C1 segment of cervical spinal cord (tissue), 14 donors: ENCODE measurements at places on chromosomes 7 and 10.
A peak's percentile ranks its signal among the peaks of the same experiment; 100 is the strongest.

- no peak for DNase-seq
These were observed 81.6 kb downstream of the CDK14 start for GRCh38 chr7:90677486-90678404.

DNA sequence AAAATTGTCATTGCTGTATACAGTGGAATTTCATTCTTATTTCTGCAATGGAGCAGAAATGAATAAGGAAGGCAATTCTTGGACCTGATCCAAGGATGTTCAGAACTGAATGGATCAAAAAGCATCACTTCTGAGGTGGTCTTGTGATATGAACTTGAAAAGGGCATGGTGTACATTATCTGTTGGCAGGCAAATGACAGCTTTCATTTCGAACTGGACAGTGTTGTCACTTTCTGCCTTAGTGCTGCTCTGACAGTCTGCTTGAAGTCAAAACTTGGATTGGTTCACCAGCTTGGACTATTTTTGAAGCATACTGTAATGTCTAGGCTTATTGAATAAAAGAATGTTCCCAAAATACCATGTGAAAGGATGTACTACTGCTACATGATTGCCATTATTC, 52.0 kb downstream of the VCL start:
- no peak for DNase-seq

DNA sequence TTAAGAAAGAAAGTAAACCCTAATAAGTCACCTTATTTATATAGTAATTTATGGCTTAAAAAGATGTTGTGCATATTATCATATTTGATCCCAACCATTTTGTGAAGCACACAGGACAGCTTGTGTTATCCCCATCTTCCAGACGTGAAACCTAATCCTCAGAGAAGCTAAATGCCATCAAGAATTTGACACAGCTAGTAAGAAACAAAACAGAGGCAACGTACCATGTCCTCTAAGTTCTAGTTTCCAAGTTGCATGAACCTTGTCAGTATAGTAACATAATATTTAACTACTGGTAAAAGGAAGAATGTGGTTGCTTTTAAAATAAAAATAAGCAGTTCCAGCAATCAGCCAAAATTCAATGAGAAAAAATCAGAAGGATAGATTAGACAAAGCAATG, 41.5 kb downstream of the PTN start:
- no peak for DNase-seq

- no peak for DNase-seq
These were observed 59.1 kb upstream of the NKX6-2 start for GRCh38 chr10:132845041-132845551.

DNA sequence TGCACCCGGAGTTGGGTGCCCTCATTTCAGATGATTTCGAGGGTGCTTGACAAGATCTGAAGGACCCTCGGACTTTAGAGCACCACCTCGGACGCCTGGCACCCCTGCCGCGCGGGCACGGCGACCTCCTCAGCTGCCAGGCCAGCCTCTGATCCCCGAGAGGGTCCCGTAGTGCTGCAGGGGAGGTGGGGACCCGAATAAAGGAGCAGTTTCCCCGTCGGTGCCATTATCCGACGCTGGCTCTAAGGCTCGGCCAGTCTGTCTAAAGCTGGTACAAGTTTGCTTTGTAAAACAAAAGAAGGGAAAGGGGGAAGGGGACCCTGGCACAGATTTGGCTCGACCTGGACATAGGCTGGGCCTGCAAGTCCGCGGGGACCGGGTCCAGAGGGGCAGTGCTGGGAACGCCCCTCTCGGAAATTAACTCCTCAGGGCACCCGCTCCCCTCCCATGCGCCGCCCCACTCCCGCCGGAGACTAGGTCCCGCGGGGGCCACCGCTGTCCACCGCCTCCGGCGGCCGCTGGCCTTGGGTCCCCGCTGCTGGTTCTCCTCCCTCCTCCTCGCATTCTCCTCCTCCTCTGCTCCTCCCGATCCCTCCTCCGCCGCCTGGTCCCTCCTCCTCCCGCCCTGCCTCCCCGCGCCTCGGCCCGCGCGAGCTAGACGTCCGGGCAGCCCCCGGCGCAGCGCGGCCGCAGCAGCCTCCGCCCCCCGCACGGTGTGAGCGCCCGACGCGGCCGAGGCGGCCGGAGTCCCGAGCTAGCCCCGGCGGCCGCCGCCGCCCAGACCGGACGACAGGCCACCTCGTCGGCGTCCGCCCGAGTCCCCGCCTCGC, at the start of gene EGFR:
Gene EGFR (plus strand): TSS at position 657 of the 830 bp plus-strand sequence. CDS start 261 bp downstream, outside the sequence.
- peak; percentile 15 for DNase-seq
